ENCODE measurements at places on chromosomes 1 and 21.

GRCh38 chr1:42934541-42935312 lies 23.9 kb downstream of the SLC2A1 start:
- no peak for DNase-seq

DNA sequence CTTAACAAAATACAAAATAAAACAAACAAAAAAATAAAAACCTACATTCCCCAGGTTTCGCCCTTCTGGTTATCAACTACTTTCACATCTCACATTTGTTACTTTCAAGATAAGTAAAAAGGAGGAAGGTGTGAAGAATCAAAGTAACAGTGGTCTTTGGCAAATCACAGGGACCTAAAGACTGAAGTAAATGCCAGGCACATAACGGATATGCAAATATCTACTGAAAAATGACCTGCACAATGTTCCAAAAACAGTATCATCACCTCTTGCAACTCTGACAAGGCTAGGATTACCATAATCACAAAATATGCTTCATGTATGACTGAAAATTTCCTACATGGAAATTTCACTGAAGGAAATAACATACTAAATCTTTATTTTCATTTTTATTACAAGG lies 29.3 kb downstream of the COP1 start:
- no peak for DNase-seq

GRCh38 chr1:119140177-119141019 lies at the start of gene WARS2:
TSS of gene WARS2 (minus strand) at chr1:119140653. CDS start at chr1:119140644, 9 bp downstream.
- DNase-seq = peak; percentile 97

DNA sequence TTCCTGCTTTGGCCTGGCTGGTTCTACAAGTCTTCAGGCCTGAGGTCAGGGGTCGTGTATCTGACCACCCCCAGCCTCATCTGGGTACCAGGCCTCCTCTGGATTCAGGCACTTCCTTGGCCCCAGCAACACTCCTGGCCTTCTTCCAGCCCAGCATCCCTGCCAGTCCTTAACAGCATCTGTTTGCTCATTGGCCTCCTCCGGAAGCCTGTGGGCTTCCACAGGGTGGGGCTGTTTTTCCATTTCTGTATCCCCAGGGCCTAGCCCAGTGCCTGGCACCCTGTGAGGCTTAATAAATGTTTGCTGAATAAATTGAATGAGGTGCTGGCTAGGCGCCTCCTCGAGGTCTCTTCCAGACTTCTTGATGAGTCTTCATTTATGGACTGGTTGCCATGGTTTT lies 21.5 kb upstream of the GPR37L1 start:
- peak; percentile 97 for DNase-seq

DNA sequence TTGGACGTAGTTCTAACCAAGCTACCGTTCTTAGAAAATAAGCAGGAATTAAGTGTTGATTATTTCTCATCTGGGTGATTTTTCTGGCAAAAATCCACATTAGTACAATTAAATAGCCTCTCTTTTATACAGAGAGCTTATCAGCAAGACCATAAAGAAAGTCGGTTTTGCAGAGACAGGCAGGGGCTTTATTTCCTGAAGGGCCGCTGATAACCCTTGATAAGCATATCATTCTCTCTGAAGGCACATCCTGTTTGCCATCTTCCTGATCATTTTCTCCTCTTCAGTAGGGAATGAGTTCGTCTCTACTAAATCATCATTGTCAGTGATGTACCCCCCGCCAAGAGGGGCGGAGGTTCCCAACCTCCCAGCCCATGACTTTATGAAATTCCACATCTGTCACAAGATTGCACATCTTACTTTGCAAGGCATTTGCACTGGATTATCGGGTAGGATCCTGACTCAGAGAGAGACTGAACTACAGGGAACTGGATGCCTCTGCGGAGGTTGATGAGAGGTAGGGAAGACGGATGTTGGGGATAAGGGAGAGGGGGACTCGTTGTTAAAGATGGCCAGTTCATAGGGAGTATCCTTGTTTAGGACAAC lies 115.7 kb downstream of the KCNJ6 start:
- DNase-seq = peak; percentile 13

- DNase-seq = no peak
Measured at GRCh38 chr1:112699425-112700144, 7.3 kb downstream of the RHOC start.

- DNase-seq = peak; percentile 85
Measured at GRCh38 chr1:185498207-185498606, 181.2 kb upstream of the IVNS1ABP start.

DNA sequence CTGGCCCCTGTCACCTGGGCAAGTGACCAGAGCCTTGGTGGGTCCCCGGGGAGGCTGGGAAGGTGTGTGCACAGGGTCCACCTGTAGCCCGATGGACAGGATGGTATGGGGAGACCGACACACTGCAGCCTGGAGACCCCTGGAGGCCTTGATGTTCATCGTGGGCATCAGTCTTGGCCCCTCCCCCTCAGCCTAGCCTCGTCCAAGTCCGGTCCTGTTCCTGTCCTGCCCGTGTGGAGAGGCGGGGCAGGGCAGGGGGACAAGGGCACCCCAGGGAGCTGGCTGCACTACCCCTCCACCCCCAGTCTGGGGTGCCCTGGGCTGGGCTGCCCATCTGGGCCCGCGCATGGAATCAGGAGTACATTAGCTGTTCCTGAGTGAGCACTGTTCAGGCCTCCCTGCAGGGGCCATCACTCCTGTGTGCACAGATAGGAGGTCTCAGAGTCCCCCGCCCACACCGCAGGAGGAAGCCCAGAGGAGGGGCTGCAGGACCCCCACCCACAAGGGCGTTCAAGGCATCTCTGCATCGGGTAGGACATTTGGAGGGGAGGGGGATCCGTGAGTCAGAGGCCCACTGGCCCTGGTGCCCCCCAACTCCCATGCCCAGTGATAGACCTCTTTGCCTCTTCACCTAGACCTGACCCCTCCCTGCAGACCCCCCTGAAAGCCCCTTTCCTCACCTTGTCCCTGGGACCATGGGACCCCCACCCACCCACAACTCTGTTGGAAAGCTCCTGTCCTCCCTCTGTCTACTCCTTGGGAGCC lies 63.2 kb downstream of the WNT9A start:
- no peak for DNase-seq

DNA sequence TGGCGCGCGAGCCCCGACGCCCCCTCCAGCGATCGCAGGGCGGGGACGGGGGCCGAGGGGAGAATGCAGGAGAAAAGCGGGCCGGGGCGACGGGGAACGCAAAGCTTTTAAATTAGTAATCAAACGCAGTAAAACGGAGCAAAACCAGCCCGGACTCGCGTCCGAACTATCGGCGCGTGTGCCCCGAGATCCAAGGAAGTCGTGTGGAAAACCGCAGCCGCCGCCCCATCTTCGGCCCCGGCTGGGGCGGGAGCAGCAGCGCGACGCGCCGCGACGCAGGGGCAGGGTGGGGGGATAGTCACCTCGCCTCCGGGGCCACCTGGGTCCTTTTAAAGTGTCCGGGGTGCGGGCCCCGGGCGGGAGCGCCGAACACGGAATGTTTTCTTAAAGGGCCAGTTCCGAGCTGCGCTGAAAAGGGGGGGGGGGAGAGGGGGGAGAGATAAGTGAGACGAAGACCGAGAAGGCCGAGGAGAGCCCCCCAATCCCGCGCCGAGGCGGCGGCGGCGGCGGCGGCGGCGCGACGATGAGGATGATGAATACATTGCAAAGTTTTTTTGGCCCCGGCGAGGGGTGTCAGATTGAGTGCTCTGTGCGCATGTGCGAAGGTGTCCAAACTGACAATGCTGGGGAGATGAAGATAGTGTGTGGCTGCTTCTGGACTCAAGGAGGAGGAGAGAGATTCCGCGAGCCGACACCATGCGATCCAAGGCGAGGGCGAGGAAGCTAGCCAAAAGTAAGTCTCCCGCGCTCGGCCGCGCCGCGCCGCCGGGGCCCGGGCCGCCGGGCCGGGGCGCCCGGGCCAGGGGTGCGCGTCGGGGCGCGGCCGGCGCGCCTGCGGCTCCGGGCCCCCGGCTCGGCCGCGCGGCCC lies at the start of gene PRDM16:
Gene PRDM16 (plus strand): TSS at position 640 of the 868 bp plus-strand sequence. CDS start 57 bp downstream, at position 697.
- peak; percentile 2 for DNase-seq

- no peak for DNase-seq
Measured at GRCh38 chr1:113266788-113267187, 123.5 kb upstream of the MAGI3 start.

DNA sequence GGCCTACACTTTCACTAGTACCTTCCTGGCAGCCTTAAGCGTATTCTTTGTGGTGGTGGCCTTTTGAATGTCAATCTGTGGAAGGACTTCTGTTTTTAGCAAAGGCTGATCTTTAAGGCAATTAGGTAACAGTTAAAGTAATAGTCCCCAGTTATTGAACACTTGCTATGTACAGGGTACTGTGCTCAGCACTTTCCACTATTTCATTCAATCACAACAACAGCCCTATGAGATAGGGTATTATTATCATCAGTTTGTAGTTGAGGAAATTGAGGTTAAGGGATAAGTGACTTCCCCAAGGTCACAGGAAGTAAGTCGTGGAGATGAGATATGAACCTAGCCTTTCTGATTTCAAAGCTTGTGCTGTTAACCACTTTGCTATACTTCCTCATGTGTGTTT lies 185.7 kb downstream of the ST6GALNAC3 start:
- DNase-seq = no peak

DNA sequence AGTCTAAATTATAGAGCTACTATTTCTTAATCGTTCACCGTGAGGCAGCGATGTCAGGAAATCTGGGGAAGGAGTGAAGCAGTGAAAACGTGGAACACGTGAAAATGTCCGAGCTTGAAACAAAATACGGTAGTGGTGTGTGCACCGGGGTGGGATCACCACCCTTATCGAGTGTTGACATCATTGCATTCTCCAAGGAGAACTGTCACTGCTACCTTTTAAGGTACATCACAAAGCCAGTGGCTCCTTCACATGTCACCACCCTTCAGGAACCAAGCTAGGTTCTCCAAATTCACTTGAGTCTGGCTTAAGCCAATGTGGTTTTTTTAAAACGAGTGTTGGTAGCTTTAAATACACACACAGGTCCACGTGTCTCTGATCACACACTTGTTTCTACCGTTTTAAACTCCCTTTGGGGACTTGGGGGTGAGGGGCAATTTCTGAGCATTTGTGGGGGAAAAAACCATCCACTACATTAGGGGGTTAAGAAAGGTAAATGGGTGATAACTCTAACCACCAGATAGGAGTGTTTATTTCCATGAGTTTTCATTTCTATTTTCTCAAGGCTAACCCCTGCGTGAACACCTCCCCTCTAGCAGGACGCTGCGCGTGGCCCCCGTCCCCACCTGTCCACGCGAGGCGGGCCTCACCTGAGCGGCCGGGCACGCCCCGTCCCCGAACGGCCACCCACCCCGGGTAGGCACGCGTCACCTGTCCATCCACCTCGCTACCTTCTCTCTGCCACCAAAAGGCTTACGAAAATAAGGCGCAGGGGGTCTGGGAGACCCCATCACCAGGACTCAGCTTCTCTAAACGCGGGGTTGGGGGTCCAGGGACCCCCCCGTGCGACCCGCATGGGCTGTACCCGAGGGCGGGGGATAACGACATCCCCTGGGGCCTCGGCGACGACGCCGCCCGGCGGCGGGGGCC lies 978 bp downstream of the PRDM15 start:
- DNase-seq = peak; percentile 76

DNA sequence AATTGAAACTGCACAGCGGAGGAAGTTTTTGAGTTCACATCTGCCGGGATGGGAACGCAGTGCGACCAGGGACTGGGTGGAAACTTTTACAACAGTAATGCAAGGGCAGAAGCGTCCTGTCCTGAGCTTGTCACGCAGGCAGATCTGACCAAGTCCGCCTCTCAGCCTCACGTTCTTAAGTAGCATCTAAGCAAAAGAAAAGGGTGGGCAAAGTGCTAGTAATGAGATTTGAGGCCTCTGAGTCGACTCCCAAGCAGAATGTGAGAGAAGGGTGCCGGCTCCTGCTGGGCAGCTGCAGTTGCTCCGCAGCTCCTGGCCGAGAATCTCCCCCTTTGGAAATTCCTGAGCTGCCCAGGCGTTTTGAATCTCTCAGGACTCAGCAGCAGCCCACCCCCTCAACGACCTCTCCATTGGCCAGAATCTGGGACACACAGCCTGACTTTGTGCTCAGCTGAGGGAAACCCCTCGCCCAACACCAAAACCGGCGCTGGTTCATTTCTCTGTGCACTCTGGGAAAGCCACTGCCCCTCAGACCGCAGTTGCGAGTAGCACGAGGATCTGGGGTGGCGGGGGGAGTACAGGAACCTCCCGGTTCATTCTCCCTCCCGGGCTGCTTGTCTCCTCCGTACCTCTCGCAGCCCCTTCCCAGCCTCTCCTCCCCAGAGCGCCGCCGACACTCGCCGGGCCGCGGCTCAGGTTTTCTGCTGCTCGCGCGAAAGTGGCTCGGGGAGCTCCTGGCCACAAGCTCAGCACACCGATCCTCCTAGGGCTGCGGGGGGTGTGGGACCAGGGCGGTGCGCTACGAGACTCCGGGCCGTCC lies 913 bp upstream of the S1PR1 start:
- peak; percentile 52 for DNase-seq

DNA sequence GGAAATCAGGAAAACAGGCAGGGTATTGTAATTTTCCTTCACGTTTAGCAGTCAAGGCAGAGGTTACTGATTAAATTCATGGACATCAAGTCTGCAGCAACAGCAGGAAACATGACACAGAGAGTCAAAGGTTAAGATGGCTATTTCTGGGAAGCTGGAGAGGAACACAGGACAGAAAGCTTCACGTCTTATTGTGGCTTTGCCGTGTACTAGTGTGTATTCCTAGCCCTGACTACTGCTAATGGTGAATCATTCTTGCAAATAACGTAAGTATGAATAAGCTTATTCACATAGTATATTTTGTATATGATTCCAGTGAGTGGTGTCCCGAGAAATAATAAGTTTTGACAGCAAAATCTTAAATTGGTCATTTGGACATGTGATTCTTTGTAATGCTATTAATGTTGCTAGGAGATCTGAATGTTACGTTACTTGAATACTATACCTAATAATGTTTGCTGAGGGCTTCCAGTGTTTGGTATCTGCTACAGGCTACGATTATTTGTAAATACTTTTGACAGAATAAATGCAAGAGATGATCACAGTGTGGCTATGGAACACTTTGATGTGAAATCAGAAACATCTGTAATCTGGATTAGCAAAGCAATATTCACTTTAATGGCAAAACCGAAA lies 77.4 kb downstream of the DISP1 start:
- no peak for DNase-seq

GRCh38 chr1:209506101-209506500 lies 77.4 kb upstream of the CAMK1G start:
- peak; percentile 25 for DNase-seq

GRCh38 chr1:11700601-11701467 lies 9.3 kb downstream of the DRAXIN start:
- no peak for DNase-seq
